ENCODE measurements at places on chromosomes 11 and 22.

GRCh38 chr11:129141748-129142523 is 50.2 kb downstream of the ARHGAP32 start:
- DNase-seq, result no peak

DNA sequence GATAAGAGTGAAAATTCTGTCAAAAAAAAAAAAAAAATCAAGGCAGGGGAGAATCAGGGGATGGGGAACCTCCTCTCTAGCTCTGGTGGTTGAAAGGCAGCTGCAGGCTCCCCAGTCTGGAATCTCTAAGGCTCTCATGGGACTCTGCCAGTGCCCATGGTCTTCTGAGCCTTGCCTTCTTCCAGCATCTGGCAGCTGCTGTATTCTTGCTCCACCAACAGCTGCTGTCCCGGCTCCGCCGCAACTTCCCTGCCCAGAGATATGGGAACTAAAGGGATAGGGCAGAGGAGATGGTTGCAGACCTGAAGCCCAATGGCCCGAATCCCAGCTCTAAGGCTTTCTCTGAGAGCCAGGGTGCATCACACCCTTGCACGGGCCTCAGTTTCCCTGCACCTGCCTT is 49.5 kb upstream of the PHF21B start:
- no peak for DNase-seq

- no peak for DNase-seq
Observed at GRCh38 chr11:102429691-102430090, 22.9 kb downstream of the TMEM123 start.

DNA sequence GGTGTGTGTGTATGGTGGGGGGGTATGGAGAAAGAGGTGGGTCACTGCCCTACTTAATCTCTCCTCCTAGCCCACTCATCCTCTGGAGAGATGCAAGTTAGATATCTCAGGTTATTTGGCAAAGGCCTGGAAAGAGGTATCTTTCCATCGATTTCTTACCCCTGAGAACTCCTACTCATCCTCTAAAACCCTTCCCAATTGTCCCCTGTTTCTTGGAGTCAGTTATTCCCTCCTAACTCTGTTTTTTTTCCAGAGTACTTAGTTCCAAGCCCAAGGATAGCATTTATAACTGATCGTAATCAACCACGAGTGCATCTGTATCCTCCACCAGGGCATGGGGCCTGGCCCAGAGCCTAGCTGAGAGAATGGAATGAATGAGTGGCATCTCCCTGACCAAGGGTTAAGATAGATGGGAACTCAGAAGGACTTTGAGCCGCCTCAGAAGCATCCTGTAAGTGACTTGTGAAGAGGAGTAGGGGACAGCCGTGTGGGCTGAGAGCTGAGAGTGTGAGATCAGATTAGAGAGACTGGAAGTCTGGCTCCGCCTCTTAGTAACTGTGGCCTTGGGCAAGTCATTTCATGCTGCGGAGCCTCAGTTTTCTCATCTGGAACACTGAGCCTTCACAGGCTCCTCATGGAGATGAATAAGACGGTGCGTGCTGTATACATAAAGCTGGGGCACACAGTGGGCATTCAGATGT is 16.2 kb downstream of the CD6 start:
- no peak for DNase-seq

DNA sequence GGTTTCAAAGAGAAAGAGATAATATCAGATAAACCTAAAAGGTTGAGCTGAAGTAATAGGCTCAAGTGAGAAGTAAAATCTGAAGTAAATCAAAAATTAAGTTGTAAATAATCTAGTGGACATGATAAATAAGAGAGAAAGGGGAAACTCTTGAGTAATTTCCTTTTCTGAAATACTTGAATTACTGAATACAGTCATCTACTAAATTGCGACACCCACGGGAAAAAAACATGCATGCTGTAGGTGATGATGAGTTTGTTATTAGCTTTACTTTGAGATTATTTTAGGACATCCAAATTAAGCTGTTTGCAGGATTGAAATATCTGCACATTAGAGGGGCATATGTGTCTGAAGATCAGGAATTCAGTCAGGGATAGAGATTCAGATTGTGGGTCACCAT is 50.0 kb upstream of the CARD18 start:
- no peak for DNase-seq

GRCh38 chr11:18749681-18750319 is 23.8 kb upstream of the IGSF22 start:
- DNase-seq, result no peak

- DNase-seq, result no peak
Observed at GRCh38 chr11:81897639-81898038, 836.0 kb downstream of the FAM181B start.

GRCh38 chr11:36478700-36479329 is 31.3 kb downstream of the TRAF6 start:
- peak; percentile 19 for DNase-seq

GRCh38 chr11:16921019-16921418 is 93.2 kb downstream of the PLEKHA7 start:
- no peak for DNase-seq

DNA sequence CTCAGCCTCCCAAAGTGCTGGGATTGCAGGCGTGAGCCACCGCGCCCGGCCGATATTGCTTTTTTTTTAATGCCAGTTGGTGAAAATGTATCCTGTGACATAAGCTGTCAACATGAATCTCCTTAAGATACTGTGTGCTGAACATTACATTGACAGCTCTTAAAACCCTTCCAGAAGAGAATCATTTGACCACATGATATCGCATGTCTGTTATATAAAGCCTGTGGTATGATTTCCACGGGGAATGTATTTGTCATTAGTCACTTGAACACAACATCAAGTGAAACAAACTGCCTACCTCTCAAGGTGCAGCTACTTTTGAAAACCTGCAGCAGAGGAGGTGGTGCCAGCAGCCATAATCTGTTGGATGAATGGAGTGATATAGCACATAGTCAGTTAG is 67.0 kb downstream of the BCL2L13 start:
- DNase-seq, result no peak

- no peak for DNase-seq
Observed at GRCh38 chr22:36245805-36246356, 6.6 kb upstream of the APOL2 start.

- no peak for DNase-seq
Observed at GRCh38 chr11:117319214-117319840, 3.3 kb upstream of the BACE1 start.

DNA sequence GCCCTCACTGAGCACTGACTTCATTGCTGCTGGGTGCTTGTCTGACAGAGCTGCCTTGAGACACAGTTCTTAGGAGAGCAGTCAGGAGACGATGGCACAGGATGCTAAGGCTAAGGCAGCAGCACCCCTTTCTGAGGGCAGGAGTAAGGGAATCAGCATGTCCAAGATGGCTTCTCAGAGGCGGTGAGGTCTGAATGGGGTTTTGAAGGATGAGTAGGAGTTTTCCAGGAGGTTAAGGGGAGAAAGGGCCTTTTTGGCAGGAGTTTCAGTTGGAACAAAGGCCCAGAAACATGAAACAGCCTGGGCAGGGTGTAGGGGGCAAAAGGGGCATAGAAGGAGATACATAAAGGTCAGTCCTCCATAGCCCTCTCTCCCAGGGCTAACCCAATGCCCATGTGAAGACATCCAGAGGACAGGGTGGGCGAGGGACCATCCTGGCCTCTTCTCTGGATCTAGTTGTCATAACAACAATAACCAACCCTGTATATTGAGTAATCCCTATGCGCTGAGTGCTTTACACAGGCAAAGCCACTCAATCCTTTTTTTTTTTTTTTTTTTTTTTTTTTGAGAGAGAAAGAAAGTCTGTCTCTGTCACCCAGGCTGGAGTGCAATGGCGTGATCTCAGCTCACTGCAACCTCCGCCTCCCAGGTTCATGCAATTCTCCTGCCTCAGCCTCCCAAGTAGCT is 19.0 kb downstream of the CYTH4 start:
- no peak for DNase-seq

GRCh38 chr11:82494988-82495432 is 238.7 kb downstream of the FAM181B start:
- DNase-seq, result no peak

DNA sequence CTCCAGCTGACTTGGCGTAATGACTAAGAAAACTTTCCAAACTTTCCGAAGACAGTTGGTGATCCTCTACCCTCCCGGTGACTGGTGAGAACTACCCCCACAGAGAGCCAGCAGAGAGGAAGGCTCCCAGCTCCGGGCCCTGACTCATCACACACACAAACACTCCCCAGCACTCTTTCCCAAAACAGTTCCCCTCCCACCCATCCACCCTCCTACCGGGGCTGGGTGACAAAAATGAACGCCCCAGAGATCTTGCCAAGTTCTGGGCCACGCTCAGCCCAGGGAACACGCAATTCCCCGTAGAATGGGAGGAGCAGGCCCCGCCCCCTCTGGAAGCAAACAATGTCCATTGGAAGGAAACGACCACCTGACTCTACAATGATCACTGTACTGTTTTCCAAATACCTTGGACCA is 21.3 kb upstream of the JAM3 start:
- DNase-seq, result no peak

DNA sequence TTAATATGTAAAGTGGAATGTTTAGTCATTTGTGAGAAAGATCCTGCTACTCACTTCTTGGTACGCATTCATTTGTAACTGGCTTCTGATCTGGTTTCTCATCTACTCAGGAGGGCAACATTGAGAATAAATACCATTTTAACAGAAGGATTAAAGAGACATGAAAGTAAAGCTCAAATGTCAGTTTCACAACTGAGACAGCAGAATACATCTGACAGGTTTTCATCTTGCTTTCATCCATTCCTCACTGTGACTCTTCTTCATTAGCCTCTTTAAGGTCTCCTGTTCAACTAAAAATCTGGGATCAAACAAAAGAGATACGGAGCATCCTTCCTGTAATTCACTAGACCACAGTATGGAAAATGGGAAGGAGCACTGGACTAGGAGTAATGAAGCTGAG is 31.4 kb upstream of the CCDC89 start:
- DNase-seq, result no peak

DNA sequence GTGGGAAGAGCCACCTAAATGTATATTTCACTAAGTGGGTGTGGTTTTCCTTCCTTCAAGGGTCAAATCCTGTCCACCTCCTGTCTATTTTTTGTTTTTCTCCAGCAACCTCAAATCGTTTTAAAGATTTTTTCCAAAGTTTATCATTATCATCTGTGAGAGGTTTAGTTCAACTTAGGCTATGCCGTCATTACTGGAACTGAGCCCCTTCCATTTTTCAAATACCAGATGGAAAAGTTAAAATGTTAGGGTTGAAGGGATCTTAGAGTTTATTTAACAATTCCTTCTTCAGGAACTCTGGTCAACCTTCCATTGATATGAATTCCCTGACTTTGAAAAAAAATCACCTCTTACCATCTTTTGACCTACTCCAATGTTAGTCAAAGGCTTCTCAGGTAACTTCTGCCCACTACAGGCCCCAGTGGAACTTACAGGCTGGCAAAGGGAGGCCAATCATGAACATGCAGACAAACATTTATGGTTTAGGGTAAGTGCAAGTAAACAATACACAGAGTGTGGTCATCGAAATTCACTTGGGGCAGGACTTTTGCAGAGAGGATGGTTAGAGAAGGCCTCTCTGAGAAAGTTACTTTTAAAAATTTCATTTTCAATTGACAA is 45.2 kb downstream of the SYN3 start:
- no peak for DNase-seq

- no peak for DNase-seq
Observed at GRCh38 chr22:27344546-27344945, 457.0 kb downstream of the MN1 start.

DNA sequence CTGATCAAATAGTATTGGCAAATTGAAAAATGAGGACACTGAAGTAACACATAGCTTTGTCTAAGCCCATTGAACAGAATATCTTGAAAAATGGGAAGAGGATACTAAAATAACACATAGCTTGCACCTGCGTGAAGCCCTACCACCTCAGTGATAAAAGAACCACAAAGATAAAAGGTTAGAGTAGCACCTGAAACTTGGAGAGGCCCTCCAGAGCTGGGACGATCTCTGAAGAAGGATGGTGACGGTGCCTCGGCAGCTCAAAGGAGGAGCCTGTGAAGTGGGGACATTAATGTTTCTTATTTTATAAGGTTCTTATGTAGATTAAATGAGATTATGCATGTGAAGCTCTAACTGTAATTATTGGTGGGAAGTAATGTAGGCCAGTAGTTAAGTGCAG is 23.1 kb upstream of the ARHGAP42 start:
- no peak for DNase-seq
